ENCODE measurements at places on chromosomes 2 and 18.

GRCh38 chr2:104734937-104735586, 118.9 kb upstream of the POU3F3 start:
- no peak for DNase-seq

DNA sequence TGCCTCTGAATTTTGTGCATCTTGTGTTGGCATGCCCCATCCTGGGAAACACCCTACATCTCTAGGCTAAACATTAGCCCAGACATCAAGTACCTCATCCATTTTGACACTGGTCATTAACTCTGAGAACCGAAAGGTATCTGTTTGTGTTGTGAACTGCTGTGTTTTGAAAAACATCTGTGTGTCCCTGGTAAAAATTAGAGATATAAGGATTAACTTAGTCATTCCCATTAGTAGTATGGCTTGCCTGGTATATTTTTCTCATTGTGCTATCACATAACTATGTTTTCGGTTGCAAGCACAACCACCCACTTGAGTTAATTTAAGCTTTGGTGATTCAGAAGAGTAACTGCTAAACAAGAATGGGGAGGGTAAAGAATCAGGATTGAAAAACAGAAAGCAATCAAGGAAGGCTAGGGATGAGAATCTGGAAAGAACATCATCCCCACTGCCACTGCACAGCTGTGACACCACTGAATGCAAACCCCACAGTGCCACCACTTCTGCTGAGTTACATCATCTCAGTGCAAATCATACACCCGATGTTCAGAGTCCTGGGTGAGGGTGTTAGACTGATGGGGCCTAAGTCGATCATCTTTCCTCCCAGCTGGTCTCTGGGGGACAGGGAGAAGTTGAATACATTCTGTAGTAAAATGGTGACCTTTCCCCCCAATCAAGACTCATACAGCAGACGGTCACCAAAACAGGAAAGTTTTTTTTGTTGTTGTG, 234.0 kb downstream of the EPHA4 start:
- no peak for DNase-seq

DNA sequence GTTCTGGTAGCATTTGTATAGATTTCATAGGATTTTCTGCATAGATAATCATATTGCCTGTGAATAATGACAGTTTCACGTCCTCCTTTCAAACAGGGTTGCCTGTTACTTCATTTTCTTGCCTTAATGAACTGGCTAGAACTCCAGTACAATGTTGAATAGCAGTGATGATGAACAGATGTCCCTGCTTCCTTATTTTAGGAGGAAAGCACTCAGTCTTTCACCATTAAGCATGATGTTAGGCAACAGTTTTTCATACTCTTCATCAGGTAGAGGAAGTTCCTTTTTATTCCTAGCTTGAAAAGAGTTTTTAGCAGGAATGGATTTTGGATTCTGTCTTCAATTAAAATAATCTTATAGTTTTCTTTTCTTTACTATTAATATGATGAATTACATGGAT, 39.7 kb downstream of the C2orf76 start:
- DNase-seq, result no peak

GRCh38 chr2:234022424-234022823, 28.1 kb upstream of the SPP2 start:
- no peak for DNase-seq

- no peak for DNase-seq
Observed at GRCh38 chr2:110827511-110827910, 95.1 kb downstream of the ACOXL start.
